GM23248 (cell line): ENCODE measurements at places on chromosomes 5 and 9. TPM values are rescaled to one million over a fixed set of nuclear protein-coding genes. Genes with fewer than 3 reads are reported as not detected.

DNA sequence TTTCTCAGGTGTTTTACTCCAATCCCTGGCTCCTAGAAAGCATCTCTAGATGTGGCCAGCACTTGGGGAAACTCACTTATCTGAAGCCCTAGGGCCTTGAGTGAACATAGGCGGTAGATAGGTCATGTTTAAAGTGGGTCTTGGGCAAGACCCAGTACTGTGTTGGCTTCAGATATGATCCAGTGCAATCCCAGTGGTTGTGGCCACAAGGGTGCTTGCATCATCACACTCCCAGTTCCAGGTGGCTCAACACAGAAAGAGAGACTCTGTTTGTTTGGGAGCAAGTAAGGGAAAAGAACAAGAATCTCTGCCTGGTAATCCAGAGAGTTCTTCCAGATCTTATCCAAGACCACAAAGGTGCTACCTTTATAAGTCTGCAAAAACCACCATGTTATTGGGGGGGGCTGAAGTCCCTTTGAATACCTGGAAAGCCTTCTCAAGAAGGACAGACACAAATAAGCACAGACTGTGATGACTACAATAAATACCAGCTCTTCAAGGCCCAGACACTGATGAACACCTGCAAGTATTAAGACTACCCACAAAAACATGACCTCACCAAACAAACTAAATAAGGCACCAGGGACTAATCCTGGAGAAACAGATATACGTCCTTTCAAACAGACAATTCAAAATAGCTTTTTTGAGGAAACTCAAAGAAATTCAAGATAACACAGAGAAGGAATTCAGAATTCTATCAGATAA lies 114.7 kb downstream of the LURAP1L start:
- H3K4me1 ChIP-seq: 0 out of 2 replicates have a peak, but pooled peaks cover 4% of the 10 kb centered on the region
- H3K36me3 ChIP-seq: peaks cover 3% of the 10 kb centered on the region; the same call in 1 of the 2 replicates
- H3K4me3 ChIP-seq: no peak overlapping the region
- H3K27ac ChIP-seq: no peak overlapping the region

ZBTB43 gene
- total RNA-seq: 8.5 and 11.9 TPM in 2 replicates

- peak; percentile 5 for DNase-seq
- no peak overlapping the region for H3K4me3 ChIP-seq
- H3K36me3 ChIP-seq: no peaks in the 10 kb centered on the region
- H3K27ac ChIP-seq: no peak overlapping the region
- H3K4me1 ChIP-seq: no peaks in the 10 kb centered on the region
These were observed 491.0 kb upstream of the C9orf72 start for GRCh38 chr9:28064241-28064815.

DNA sequence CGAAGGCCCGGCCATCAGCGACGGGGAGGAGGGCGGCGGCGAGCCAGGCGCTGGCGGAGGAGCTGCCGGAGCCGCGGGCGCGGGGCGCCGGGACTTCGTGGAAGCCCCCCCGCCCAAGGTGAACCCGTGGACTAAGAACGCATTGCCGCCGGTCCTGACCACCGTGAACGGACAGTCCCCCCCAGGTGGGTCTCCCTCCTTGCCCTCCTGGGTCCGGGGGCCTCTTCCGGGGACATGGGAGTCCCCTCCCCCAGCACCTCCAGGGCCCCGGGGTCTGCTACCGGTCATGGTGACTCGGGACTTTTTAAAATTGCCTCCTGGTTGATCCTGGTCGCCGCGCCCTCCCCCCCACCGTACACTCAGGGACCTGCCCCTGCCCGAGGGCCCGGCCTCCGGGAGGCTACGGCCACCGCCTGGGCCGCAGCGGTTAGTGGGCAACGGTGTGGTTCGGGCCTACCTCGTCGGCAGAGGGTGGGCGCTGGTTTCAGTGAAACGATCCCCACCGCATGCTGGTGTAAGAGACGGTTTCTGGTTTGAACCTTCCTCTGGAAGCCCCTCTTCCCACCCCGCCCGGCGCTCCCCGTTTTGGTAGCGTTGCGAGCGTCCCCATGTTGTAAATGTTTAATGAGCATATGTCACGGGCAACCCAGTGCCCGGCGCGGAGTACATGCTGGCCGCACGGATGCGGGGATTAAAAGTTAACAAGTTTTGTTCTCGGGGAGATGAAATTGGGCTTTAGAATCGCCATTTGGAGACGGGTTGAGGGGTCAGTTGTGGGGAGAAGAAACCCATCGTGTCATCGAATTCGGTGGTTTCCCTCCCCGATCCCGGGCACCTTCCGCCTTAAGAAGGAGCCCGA lies 1.1 kb downstream of the LARP1 start:
- peak overlapping the region; percentile 72 for H3K27ac ChIP-seq
- H3K4me1 ChIP-seq: peaks cover 42% of the 10 kb centered on the region
- H3K27me3 ChIP-seq: no peaks in the 10 kb centered on the region
- peak; percentile 65 for DNase-seq
- H3K36me3 ChIP-seq: no peaks in the 10 kb centered on the region

DNA sequence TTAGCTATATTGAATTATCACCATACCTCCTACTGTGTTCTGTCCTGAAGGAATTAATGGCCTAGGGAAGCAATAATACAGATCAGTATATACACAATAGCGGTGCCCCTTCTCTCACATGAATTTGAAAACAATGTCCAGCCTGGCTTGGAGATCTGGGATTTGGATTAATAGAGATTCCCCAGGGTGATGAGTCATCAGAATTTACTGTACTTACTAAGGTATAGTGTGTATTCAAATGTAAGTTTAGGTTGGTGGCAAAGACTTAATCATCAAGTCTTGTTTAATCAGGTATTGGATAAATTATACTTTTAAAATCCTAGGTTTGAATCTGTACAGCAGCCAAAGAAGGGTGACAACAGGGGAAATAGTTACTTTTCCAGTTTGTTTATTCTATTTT lies 121.5 kb downstream of the FEM1C start:
- H3K4me1 ChIP-seq: peaks cover 31% of the 10 kb centered on the region
- no peaks in the 10 kb centered on the region for H3K36me3 ChIP-seq
- no peaks in the 10 kb centered on the region for H3K27me3 ChIP-seq
- H3K27ac ChIP-seq: no peak overlapping the region

- no peak overlapping the region for H3K4me3 ChIP-seq
- H3K27ac ChIP-seq: no peak overlapping the region
- no peaks in the 10 kb centered on the region for H3K4me1 ChIP-seq
- peak; percentile 11 for DNase-seq
- no peaks in the 10 kb centered on the region for H3K36me3 ChIP-seq
- H3K27me3 ChIP-seq: no peaks in the 10 kb centered on the region
These were observed 578.9 kb downstream of the CETN3 start for GRCh38 chr5:89830691-89831090.
